ENCODE measurements at places on chromosomes 6 and 20.
A peak's percentile ranks its signal among the peaks of the same experiment; 100 is the strongest.

DNA sequence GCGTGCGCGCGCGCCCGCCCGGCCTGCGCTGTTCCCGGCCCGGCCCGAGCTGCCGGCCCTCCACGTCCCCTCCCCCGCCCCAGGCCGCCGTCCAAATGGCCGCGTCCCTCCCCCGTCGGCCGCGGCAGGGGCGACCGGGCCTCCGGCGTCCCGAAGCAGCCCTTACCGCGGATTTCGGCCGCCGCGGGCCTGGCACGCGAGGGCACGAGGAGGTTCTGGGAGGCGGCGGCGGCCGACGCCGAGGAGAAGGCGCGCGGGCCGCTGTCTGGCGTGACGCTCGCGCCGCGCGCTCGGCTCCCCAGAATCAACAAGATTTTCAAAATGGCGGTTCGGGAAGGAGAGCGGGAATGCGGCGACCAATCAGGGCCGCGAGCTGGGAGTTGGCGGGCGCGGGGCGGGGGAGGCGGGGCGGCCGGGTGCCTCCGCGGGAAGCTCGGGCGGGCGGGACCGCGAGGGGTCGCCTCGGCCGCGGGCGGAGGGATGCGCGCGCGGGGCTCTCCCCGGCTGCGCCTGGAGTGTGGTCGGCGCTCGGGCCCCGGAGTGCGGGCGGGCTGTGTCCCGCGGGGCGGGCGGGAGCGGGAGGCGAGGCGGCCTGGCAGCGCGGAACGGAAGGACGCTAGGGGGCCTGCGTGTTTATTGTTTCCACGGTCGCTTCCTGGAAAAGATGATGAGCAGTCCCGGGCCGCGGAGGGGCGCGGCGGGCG lies at the start of gene DEK:
TSS of gene DEK (minus strand) at position 312 of the 704 bp plus-strand sequence. CDS start 543 bp downstream, outside the sequence.
- no peaks in the 10 kb centered on the region for H3K27me3 ChIP-seq
- H3K4me1 ChIP-seq: peaks cover 36% of the 10 kb centered on the region
- H3K36me3 ChIP-seq: peaks cover 31% of the 10 kb centered on the region
- peak within 1 kb of the TSS; percentile 94 for H3K4me3 ChIP-seq
- H3K27ac ChIP-seq: peak within 1 kb of the TSS; percentile 93

GRCh38 chr6:121549736-121550135 lies 114.3 kb downstream of the GJA1 start:
- H3K27me3 ChIP-seq: no peaks in the 10 kb centered on the region
- no peaks in the 10 kb centered on the region for H3K4me1 ChIP-seq
- H3K36me3 ChIP-seq: no peaks in the 10 kb centered on the region
- DNase-seq: no peak

DNA sequence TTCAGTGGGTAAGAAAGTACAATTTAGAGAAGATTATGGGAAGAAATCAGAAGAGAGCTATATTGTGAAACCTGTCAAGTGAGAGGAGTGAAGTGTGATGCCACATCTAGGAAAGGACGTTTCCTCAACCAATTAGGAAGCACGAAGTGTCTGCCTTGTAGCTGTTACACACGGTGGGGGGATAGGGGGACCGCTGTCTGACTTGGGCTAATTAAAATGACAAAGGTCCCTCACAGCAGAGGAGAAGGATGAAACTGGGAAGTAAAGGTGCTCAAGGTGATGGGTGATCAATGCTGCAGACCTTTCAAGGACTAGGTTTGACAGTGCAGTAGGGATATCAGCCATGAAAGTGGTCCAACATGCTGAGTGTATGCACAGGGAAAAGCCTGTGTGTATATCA lies 181.1 kb upstream of the PRSS16 start:
- no peaks in the 10 kb centered on the region for H3K4me1 ChIP-seq
- no peak for DNase-seq
- no peak overlapping the region for H3K27ac ChIP-seq
- peaks cover 5% of the 10 kb centered on the region for H3K27me3 ChIP-seq

GRCh38 chr6:37868447-37868825 lies 48.9 kb downstream of the ZFAND3 start:
- no peak overlapping the region for H3K27ac ChIP-seq
- H3K4me1 ChIP-seq: peaks cover 23% of the 10 kb centered on the region
- H3K36me3 ChIP-seq: peaks cover 9% of the 10 kb centered on the region
- no peak overlapping the region for H3K4me3 ChIP-seq
- H3K27me3 ChIP-seq: no peaks in the 10 kb centered on the region
- no peak for DNase-seq

- peak overlapping the region; percentile 68 for H3K27ac ChIP-seq
- H3K4me3 ChIP-seq: peak overlapping the region; percentile 82
- no peaks in the 10 kb centered on the region for H3K36me3 ChIP-seq
- H3K4me1 ChIP-seq: peaks cover 4% of the 10 kb centered on the region
- no peak for DNase-seq
Measured at GRCh38 chr20:21511850-21512633, 1.8 kb downstream of the NKX2-2 start.

DNA sequence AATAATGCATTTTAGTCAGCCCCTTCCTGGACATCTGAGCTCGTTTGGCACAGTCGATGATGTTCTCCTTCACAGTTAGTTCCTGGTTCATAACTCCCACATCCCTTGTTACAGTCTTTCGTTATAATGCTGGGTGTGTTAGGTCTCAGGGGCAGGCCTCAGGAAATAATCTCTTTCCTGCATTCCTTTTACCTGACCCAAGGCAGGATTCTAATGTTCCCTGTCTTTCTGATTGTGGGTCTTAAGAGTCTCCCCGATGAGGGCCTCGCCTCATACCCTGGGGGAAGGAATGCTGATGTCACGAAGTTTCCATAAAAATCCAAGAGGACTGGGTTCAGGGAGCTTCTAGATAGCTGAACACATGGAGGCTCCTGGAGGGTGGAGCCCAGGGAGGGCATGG lies 104.0 kb upstream of the CARMIL1 start:
- no peaks in the 10 kb centered on the region for H3K27me3 ChIP-seq
- H3K4me1 ChIP-seq: peaks cover 25% of the 10 kb centered on the region
- no peak for DNase-seq
- H3K36me3 ChIP-seq: peaks cover 11% of the 10 kb centered on the region
- no peak overlapping the region for H3K4me3 ChIP-seq
- peak overlapping the region; percentile 43 for H3K27ac ChIP-seq

DNA sequence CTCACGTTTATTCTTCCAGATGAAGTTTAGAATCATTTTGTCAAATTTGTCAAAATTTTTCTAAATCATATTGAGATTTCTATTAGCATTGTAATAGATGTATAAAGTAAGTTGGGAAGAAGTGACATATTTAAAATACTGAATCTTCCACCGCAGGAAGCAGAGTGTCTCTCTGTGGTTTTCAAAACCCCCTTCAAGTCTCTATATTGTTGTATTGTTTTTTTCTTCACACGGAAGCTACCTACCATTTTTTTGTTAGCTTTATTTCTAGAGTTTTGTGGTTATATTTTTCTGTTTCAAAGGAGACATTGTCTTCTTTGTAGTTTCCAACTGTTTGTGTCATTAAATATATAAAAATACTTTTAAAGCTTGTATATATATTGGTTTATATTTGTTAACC lies 188.6 kb downstream of the ZDHHC14 start:
- no peaks in the 10 kb centered on the region for H3K36me3 ChIP-seq
- no peak overlapping the region for H3K27ac ChIP-seq
- H3K4me3 ChIP-seq: no peak overlapping the region

GRCh38 chr20:56766528-56766927 lies 137.4 kb downstream of the TFAP2C start:
- no peaks in the 10 kb centered on the region for H3K27me3 ChIP-seq
- peak overlapping the region; percentile 51 for H3K4me3 ChIP-seq
- peaks cover 18% of the 10 kb centered on the region for H3K4me1 ChIP-seq
- DNase-seq: no peak

GRCh38 chr6:117167520-117168271 lies 97.7 kb upstream of the VGLL2 start:
- H3K4me3 ChIP-seq: no peak overlapping the region
- H3K36me3 ChIP-seq: no peaks in the 10 kb centered on the region
- H3K27ac ChIP-seq: peak overlapping the region; percentile 57
- H3K4me1 ChIP-seq: peaks cover 10% of the 10 kb centered on the region
- DNase-seq: no peak

GRCh38 chr6:128739112-128739511 lies 143.8 kb upstream of the LAMA2 start:
- DNase-seq: no peak
- H3K4me1 ChIP-seq: no peaks in the 10 kb centered on the region
- H3K27ac ChIP-seq: no peak overlapping the region
- H3K36me3 ChIP-seq: no peaks in the 10 kb centered on the region
- H3K27me3 ChIP-seq: no peaks in the 10 kb centered on the region
